Fibroblast of skin of scalp (primary cell): ENCODE measurements at places on chromosomes 13 and 19.

DNA sequence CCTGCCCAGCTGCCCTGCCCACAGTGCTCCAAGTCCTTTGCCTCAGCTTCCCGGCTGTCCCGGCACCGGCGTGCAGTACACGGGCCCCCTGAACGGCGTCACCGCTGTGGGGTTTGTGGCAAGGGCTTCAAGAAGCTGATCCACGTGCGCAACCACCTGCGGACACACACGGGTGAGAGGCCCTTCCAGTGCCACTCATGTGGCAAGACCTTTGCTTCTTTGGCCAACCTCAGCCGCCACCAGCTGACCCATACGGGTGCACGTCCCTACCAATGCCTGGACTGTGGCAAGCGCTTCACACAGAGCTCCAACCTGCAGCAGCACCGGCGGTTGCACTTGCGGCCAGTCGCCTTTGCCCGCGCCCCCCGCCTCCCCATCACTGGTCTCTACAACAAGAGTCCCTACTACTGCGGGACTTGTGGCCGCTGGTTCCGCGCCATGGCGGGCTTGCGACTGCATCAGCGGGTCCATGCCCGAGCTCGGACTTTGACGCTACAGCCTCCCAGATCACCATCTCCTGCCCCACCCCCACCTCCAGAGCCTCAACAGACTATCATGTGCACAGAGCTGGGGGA lies 5.7 kb downstream of the ZNF526 start:
- DNase-seq = no peak

GRCh38 chr13:21696865-21697448 lies 26.1 kb downstream of the FGF9 start:
- no peak for DNase-seq

DNA sequence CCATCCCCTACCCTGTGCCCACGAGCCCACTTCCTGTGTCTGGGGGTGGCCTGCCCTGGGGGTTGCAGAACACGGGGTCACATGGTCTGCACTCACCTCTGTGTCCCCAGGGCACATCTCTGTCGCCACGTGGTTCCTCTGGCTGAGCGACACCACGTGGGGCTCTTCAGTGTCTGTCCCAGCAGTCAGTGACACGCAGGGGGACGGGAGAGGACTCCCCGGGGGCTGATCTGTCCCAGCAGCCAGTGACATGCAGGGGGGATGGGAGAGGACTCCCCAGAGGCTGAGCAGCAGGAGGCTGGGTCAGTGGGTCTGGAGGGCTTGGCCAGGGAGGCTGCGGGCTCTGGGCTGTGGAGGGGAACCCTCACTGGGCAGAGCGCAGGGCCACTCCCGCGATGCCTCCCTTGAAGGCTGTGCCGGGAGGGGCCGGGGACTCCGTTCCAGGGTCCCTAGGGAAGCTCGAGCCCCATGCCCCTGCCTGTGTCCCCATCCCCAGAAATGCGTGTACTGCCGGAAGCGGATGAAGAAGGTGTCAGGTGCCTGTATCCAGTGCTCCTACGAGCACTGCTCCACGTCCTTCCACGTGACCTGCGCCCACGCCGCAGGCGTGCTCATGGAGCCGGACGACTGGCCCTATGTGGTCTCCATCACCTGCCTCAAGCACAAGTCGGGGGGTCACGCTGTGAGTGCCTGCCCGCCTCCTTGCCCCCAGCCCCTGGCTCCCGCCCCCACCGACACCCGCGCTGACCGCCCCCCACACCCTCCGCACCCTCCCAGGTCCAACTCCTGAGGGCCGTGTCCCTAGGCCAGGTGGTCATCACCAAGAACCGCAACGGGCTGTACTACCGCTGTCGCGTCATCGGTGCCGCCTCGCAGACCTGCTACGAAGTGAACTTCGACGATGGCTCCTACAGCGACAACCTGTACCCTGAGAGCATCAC lies 174.8 kb downstream of the KDM4B start:
- DNase-seq = no peak

DNA sequence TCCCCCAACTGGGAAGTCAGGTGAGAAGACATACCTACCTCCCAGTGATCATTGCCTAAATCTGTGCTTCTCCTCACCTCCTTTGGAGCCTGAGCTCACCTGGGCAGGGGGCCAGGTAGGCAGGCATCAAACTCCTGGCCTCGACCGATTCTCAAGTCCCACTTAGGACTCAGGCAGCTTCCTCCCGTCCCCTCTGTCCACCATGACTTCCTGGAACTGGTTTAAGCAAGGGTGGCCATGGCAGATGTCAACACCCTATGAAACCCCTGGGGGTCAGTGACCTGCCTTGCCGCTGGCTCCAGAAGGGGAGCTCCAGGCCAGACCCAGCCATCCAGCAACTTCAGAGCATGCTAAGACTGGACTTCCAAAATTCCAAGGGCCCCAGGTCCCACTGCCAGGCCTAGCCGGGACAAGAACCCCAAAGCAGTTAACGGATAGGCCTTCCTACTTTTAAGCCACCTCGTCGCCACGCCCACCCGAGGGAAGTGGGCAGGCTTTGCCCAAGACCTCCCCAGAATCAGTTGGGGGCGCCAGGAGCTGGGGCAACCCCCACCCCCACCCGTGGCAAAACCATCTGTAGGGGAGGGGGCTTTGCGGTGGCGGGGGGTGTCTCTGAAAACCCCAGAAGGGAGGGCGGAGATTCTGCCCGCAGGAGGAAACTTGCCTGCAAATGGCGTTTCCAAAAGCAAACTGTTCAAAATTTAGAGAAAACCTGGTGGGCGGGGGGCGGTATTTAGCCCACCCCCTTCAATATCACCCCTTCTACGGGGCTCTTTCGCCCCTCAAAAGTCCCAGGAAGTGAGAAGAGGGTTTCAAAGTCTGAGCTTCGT lies 657 bp downstream of the PLIN3 start:
- DNase-seq = peak; percentile 52

GRCh38 chr19:49210108-49210900 lies 52.7 kb downstream of the TRPM4 start:
- peak; percentile 43 for DNase-seq

- no peak for DNase-seq
Observed at GRCh38 chr13:94494026-94494425, 14.5 kb upstream of the DCT start.

DNA sequence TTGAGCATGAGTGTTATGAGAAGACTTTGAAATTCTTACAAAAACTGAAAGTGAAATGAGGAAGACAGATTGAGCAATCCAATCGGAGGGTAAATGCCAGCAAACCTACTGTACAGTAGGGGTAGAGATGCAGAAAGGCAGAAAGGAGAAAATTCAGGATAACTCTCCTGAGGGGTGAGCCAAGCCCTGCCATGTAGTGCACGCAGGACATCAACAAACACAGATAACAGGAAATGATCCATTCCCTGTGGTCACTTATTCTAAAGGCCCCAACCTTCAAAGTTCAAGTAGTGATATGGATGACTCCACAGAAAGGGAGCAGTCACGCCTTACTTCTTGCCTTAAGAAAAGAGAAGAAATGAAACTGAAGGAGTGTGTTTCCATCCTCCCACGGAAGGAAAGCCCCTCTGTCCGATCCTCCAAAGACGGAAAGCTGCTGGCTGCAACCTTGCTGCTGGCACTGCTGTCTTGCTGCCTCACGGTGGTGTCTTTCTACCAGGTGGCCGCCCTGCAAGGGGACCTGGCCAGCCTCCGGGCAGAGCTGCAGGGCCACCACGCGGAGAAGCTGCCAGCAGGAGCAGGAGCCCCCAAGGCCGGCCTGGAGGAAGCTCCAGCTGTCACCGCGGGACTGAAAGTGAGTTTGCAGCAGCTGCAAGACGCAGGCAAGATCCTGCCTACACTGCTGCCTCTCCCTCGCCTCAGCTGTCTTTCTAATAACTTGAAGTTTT lies at the start of gene TNFSF13B:
TSS of gene TNFSF13B (plus strand) at position 118 of the 728 bp plus-strand sequence. CDS start at position 296, 178 bp downstream.
- DNase-seq = peak; percentile 14

GRCh38 chr19:4454747-4455718 lies 2.6 kb downstream of the UBXN6 start:
- peak; percentile 75 for DNase-seq

DNA sequence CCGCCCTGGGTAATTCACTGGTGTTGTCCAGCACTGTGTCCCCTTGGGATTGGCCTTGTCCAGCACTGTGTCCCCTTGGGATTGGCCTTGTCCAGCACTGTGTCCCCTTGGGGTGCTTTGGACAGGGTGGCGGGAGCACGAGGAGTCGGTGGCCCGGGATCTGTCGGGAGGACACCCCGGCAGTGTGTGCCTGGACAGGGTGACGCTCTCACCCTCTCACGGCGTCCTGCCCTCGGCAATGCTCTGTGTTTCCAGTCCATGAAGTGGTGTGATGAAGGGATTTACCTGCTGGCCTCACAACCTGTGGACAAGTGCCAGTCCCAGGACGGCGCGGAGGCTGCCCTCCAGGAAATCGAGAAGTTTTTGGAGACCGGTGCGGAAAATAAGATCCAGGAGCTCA lies 29.9 kb upstream of the F7 start:
- DNase-seq = no peak

DNA sequence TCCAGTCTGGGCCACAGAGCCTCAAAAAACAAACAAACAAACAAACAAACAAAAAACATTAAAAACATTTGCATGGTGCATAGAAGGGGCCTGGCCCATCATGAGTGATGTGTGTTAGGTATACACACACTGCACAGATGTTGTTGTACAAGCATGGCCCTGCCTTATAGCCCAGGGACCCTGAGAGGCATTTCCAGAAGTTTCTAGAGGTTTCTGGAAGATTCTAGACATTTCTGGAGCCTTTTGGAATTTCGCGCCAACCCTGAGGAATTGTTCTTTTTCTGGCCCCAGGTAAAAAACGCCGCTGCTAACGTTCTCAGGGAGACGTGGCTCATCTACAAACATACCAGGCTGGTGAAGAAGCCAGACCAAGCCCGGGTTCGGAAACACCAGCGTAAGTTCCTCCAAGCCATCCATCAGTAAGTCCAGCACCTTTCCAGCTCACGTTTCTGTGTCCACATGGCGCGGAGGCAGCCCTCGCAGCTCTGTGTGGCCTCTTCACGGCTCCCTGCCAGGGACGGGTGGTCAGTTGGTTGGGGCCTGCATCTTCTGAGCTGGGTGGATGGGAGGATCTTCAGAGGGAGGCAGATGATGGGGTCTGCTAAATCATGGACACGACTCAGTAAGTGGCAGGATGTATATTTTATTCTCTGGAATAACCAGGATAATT lies 18.4 kb upstream of the ARRDC2 start:
- DNase-seq = no peak

DNA sequence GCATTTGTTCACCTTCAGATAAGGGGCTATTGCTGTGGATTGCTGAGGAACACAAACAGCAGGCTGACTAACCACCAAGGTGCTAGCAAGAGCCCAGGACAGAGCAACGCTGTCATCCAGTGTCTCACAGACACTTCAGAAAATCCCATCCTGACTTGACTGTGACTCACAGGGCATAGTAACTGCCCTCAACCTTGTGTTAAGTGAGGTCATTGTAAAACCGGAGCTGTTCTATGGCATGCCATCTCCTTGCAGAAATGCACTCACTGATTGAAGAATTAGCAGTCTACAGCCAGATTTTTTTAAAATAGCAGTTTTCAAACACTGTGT lies 51.1 kb downstream of the TNFRSF19 start:
- DNase-seq = peak; percentile 72

GRCh38 chr19:7505682-7506384 lies 10.1 kb upstream of the ZNF358 start:
- DNase-seq = no peak

GRCh38 chr13:25662516-25662915 lies 290.7 kb downstream of the ATP8A2 start:
- DNase-seq = no peak

- DNase-seq = peak; percentile 42
Observed at GRCh38 chr19:46913852-46914430, 53.1 kb downstream of the ARHGAP35 start.

- DNase-seq = peak; percentile 21
Observed at GRCh38 chr13:105763851-105764250, 771.6 kb downstream of the EFNB2 start.

DNA sequence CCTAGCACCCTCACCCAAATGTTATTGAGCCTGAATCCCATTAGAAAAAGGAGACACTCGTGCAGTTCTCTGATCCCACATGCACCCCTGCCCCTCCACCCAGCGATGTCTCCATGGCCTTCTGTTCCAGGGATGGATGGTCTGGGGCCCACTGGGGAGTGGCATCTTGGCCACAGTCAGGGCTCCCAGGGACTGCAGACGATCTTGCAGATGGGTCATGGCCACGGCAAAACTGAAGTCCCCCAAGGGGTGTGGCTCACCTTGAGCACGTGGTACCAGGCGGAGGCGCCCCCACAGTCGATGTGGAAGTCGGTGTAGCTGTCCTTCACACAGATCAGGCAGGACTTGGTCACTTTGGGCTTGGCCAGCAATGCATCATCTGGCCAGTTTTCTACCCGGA lies 130.7 kb downstream of the TUBA3C start:
- no peak for DNase-seq

DNA sequence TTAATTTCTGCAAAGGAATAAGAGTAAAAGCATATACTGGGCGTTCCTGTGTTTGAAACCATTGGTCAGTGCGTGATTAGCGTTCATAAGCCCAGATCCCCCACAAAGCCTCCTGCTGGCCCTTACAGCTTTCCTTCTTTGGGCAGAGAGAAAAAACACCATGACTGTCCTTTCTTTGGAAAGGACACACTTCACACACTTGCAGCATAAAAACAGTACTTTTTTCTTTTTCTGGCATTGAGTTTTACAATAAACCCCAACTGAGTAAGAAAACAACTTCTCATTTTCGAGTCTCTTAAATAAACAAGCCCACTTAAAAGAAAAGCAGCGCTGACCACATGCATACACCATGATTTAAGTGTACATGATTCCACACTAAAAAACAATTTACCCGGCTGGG lies 35.8 kb downstream of the SMAD9 start:
- DNase-seq = no peak

- DNase-seq = no peak
Observed at GRCh38 chr13:81874253-81874652, 1533.3 kb upstream of the SPRY2 start.

DNA sequence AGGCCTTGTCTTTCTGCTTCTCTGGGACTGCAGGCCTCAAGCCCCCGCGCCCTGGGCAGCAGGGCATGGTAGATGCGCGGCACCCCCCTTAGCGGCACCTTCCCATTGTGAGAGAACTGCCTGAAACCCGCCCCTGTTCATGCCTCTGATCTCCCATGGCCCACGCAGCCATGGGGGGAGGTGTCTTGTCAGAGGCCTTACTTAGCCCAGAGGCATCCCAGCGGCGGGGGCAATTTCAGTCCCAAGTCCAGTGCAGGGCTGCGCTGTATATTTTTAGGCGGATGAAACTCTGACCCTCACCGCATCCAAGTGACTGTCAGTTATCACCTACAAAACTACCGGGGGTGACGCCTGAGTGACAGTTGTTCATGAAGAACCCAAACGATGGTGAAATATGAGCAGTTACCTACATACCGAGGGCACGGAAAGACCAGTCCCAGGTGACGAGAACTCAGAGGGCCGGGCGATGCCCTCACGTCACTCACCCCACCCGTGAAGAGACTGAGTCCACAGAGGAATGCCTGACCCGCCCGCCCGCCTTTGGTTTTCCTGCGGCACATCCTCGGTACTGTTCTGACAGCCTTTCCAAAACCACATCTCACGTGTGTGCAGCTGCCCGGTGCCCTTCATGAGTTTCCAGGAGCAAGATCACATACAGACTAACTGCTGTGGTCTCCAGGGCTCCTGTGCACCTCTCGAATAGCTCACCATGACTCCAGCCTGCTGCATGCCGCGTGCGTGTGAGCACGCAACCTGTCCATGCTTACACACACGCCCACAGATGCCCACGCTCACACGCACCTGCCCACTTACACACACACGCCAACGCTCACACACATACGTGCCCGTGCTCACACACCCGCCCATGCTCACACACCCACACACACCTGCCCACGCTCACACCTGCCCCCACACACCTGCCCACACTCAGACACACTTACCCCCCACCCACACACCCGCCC lies 14.4 kb downstream of the IL17D start:
- no peak for DNase-seq

- DNase-seq = no peak
Observed at GRCh38 chr13:50426927-50427326, 411.7 kb downstream of the KCNRG start.

GRCh38 chr13:95298971-95299621 lies 2.2 kb downstream of the ABCC4 start:
- peak; percentile 32 for DNase-seq
